ENCODE measurements at places on chromosomes 11 and 22. TPM values are rescaled to one million over a fixed set of nuclear protein-coding genes. Genes with fewer than 3 reads are reported as not detected.

Gene DDTL
- not detected for total RNA-seq

Gene GUCY1A2
- 1.4 TPM for total RNA-seq

Gene TRIM48
- total RNA-seq: not detected

Gene RAB36
- total RNA-seq: 3.5 TPM

Gene CATSPERZ
- total RNA-seq: not detected

Gene STIM1
- total RNA-seq: 24.1 TPM
